K562 (cell line): ENCODE measurements at places on chromosomes 11 and 22. TPM values are rescaled to one million over a fixed set of nuclear protein-coding genes. Genes with fewer than 3 reads are reported as not detected.

The MMP27 gene
- polyA plus RNA-seq: not detected in 2 replicates

The GRAMD1B gene
- polyA plus RNA-seq: not detected in 2 replicates

- DNase-seq: no peak
These were observed 176.3 kb upstream of the TMEM45B start for GRCh38 chr11:129639300-129639699.

GRCh38 chr11:59283825-59284772, 71.4 kb upstream of the MPEG1 start:
- DNase-seq: peak; percentile 36

DNA sequence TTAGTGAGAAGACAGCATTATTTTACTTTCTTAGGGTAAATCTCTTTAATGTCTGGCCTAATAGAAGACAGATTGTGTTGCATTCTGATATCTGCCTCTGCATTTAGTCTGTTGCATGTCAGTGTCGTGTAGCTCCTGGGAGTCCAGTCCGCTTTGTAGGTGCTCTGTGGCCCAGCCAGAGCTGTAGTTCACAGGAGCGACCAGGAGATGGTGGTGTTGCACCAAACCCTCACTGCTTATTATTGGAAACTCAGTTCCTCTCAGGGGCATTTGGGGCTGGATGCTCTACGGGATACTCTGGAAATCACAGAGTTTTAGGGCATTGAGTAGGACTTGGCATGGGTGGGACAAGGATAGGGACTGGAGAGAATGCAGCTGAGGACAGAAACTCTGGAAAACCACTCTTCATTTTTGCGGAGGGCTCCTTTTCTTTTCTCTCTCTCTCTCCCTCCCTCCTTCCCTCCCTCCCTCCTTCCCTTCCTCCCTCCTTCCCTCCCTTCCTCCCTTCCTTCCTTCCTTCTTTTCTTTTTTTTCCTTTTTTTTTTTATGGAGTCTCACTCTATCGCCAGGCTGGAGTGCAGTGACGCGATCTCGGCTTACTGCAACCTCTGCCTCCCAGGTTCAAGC, 21.7 kb downstream of the MIAT start:
- peak; percentile 73 for DNase-seq

DNA sequence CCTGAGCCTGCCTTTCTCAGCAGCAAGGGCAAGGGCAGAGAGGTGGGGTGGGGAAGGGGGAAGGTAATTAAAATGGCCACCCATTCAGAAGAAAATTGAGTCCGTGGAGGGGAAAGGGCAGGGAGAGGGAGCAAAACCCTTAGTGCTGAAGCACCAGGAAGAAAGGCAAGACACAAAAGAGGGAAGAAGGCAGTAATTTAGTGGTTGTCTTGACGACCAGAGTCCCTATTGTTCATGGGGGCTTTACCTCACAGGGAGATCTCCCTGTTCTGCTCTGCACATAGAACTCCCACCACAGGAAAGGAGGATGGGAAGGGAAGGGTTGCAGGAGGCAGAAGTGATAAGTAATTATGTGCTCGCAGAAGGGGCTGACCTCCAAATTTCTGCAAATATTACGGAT, 23.4 kb downstream of the SNX19 start:
- DNase-seq: no peak

DNA sequence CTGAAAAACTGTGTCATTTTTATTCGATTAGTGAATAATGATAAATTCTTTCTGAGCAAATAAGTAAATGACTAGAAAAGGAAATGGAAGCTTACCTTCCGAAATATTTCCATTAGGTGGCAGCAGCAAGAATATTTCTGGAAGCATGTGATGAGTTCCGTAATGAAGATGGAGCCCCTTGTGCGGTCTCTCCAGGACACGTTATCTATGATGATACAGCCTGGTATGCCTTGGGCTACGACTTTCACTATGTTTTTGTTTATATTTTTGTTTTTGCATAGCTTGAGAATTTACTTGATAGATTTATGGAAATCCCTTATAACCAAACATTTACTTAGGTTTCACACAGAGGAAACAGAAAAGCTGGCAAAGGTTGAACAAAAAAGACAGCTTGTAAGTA, 25.7 kb downstream of the CASP5 start:
- DNase-seq: no peak

DNA sequence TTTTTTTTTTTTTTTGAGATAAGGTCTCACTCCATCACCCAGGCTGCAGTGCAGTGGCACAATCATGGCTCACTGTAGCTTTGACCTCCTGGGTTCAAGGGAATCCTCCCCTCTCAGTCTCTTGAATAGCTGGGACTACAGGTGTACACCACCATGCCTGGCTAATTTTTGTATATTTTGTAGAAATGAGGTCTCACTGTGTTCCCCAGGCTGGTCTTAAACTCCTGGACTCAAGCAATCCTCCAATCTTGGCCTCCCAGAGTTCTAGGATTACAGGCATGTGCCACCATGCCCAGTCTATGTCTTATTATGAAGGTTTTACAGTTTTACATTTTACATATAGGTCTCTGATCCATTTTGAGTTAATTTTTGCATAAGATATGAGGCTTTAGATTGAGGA, 20.4 kb upstream of the MAPK1 start:
- no peak for DNase-seq

- DNase-seq: peak; percentile 58
These were observed 2.5 kb upstream of the POGLUT3 start for GRCh38 chr11:108500721-108501120.

DNA sequence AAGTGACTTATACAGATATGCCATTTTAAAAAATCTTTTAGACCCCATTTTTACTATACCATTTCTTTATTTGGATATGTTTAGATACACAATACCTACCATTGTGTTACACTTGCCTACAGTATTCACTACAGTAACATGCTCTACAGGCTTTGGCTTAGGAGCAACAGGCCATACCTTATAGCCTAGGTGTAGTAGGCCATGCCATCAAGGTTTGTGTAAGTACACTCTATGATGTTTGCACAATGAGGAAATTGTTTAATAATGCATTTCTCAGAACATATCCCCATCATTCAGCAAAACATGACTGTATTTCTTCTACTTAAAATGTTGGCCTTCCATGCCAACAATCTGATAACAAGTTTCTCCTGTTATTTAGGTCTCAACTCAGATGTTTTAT, 1559.5 kb upstream of the TENM4 start:
- no peak for DNase-seq

- DNase-seq: peak; percentile 57
These were observed 46.4 kb downstream of the IGLL5 start for GRCh38 chr22:22933807-22934542.

GRCh38 chr11:71927820-71928736, at the start of gene XNDC1N:
TSS of gene XNDC1N (minus strand) at chr11:71928594. CDS start at chr11:71923353, 5,241 bp downstream.
- peak; percentile 85 for DNase-seq

DNA sequence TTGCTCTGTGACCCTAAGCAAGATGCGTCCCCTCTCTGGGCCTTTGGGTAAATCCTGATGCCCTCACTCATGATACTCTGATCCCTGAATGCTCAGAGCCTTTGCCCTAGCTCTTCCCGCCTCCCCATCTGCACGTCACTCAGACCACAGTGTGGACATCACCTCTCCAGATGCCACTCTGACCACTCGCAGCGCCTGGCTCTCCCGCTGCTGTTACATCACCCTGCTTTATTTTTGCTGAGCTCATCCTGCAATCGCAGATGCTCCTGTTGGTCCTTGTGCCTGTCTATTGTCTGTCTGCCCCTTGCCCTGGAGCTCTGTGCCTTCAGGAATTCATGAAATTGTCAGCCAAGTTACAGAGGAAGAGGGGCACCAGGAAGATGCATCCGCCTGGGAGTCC, 5.5 kb downstream of the OSM start:
- no peak for DNase-seq

DNA sequence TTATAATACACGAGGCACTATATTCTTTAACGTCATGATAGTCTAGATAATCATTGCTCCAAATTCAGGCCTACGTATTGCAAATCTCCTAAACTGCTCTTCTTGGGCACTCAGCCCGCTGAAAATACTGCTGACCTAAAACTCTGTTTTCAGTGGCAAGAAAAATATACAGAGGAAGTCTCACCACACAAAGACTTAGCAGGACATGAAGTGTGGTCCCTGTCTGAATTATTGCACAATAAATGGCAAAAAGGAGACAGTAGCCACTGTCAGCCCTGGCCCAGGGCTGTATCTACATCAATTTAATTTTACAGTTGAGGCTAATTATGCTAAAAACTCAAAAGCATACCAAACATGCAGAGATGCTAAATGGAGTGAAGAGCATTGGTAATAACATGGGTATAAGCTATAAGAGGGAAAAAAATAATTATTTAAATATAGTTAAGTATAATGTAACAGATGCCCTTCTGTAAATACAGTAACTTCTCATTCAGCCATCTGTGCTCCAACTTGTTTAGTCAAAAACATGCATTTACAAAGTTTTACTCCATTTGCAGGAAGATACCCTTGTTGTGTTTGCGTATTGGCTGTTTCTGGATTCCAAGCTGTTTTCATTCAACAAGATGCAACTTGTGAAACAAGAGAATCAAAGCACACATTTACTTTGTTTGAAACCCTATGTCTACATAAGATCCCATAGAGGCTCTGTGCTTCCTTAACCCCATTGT, 800.0 kb upstream of the LUZP2 start:
- no peak for DNase-seq

The SHANK2 gene
- polyA plus RNA-seq: not detected in 2 replicates

DNA sequence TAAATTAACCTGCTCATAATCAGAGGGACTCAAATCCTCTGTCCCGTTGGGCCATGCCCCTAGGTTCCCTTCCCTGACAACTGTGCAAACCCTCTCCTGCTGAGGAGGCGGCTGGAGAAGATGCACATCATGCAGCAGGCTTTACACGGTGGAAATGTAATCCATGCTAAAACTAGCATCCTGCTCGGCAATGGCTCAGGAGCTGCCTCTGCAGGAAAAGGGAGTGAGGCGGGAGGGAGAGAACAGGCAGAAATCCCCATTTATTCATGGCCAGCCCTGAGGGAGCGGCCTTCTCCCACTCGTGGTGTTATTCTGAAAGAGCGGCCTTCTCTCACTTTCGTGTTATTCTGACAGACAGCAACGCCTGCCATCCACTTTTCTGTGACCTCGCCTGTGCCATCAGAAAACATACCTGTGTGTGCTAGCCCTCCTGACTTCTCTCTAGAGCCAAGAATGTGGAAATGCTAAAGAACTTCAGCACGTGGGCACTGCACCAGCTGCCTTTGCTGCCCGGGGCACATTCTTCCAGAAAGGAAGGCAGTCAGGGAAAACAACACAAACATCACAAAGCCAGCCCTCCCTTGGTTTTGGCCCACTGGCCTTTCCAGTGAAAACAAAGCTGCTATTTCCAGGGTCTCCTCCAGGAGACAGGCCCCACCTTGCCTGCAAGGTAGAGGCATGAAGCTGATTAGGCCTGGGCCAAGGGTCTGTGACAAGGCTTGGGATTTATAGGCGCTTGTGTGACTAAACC, 62.9 kb upstream of the BID start:
- no peak for DNase-seq

GRCh38 chr11:1006762-1007161, 29.8 kb downstream of the MUC6 start:
- DNase-seq: no peak

The NCF4 gene
- polyA plus RNA-seq: 0.20 and 0.42 TPM in 2 replicates
